Caco-2 (cell line): ENCODE measurements at places on chromosomes 5 and 9.

DNA sequence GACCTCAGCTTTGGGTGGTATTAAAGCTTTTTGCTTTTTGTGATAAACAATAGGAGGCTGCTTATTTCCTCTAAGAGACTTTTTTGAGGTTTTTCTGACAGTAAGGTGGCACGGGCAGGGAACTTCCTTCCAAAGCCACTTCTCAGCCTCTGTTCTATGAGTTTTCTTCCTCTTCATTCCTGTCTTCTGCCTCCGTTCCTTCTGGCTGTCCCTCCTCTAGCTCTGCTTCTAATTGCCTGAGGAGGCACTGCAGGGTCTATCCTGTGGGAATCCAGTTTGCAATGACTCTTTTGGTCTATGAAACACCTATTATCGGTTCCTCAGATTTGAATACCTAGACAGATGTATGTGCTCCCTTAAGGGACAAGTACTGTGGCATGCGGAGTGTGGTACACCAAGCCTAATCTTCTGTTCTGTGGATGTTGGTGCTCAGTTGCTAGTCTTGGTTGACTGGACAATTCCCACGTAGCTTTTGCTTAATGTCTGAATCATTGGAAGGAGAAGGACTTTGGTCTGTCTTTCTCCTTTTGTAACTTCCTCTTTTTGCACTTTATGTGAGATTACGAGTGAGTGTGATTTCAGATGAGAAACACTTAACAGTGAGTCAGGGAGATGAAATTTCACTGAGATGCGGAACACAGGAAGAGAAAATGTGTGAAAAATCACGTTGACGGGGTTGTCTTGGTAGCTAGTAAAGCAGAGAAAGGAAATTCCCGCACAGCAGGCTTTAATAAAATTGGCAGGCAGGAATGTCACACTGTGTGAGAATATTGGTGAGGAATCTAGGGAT is 305.2 kb downstream of the EFNA5 start:
- no peaks in the 10 kb centered on the region for H3K36me3 ChIP-seq
- H3K4me3 ChIP-seq: no peak overlapping the region
- no peaks in the 10 kb centered on the region for H3K4me1 ChIP-seq
- no peak for DNase-seq
- no peaks in the 10 kb centered on the region; the same call in 1 of the 2 replicates for H3K27me3 ChIP-seq

- no peak for DNase-seq
- peak within 1 kb of the TSS; percentile 36 for H3K4me3 ChIP-seq
- H3K27me3 ChIP-seq: no peaks in the 10 kb centered on the region
Measured at GRCh38 chr5:32710550-32711361, at the start of gene NPR3. Gene NPR3 (plus strand): TSS chr5:32711321. CDS start chr5:32711777, 456 bp downstream.

GRCh38 chr9:124664143-124664542 is 107.0 kb downstream of the NR6A1 start:
- H3K27ac ChIP-seq: no peak overlapping the region
- H3K27me3 ChIP-seq: no peaks in the 10 kb centered on the region
- DNase-seq: no peak
- no peaks in the 10 kb centered on the region for H3K36me3 ChIP-seq

- H3K4me3 ChIP-seq: no peak overlapping the region
- H3K27me3 ChIP-seq: no peaks in the 10 kb centered on the region
- no peak for DNase-seq
- no peak overlapping the region for H3K27ac ChIP-seq
- H3K4me1 ChIP-seq: no peaks in the 10 kb centered on the region
- H3K36me3 ChIP-seq: no peaks in the 10 kb centered on the region
Measured at GRCh38 chr5:8399471-8399870, 530.5 kb downstream of the MTRR start.

DNA sequence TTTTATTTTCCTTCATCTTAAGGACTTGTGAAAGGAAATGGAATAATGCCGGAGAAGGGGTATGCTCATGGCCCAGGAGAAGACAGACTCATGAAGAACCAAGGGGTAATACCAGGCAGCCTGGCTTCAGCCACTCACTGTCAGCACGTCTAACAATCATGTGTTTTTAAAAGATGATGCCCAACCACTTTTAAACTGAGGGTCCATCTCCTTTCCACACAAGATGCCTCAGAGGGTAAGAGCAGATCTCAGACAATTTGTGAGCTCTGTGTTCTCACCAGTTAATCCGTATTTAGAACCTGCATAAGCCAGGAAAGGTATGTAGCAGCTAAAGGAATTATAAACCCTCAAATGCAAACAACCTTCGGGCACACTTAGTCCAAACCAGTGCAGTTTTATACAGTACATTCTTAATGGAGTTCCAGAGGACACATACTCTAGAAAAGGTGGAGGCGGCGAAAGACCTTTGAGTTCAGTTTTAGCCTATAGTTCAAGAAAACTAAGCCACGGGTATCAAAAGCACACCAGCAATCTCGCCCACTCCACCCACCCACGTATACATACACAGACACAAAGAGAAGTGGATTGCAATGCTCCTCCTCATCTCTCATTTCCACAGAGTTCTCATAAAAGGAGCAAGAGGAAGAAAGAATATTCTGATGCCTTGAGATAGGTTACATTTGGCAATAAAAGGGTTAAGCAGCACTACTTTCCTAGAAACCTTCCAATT is 2.6 kb downstream of the DIAPH1 start:
- no peaks in the 10 kb centered on the region for H3K27me3 ChIP-seq
- H3K27ac ChIP-seq: no peak overlapping the region
- H3K4me1 ChIP-seq: peaks cover 39% of the 10 kb centered on the region
- DNase-seq: no peak
- H3K4me3 ChIP-seq: no peak overlapping the region; the same call in 1 of the 2 replicates
- 0 out of 2 replicates have a peak, but pooled peaks cover 2% of the 10 kb centered on the region for H3K36me3 ChIP-seq

- H3K27ac ChIP-seq: no peak overlapping the region
- no peaks in the 10 kb centered on the region for H3K36me3 ChIP-seq
- no peak overlapping the region for H3K4me3 ChIP-seq
- no peak for DNase-seq
Measured at GRCh38 chr5:39520232-39520572, 95.4 kb upstream of the DAB2 start.

GRCh38 chr5:2744485-2744884 is 7.0 kb downstream of the IRX2 start:
- H3K27ac ChIP-seq: no peak overlapping the region
- no peak overlapping the region for H3K4me3 ChIP-seq
- peaks cover 24% of the 10 kb centered on the region for H3K4me1 ChIP-seq
- peaks cover 3% of the 10 kb centered on the region; the same call in 1 of the 2 replicates for H3K36me3 ChIP-seq

DNA sequence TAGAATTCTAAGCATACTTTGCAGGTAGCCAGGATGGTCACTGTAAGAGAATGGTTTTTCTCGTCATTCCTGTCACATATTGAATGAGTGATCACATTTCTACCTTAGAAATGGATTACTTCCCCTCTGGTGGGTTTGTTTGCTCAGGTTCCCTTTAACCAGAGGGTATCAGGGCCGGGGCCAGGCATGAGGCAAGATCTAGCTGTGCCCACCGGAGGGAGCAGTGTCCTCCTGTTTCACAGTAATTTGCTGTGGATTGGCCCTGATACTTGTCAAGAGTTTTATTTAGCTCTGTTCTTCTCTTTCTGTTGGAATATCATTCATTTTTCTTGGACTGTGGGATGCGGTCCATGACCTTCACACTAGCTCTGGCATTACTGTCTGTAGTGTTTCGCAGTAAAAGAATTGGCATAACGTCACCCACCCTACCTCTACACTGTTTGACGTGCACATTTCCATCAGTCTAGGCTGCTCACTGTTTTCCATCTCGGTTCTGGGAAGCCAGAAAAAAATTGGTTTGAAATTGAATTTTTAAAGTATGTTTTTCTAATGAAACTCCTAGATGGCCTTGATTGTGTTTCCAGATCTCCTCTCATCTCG is 42.4 kb upstream of the ZBED3 start:
- peak; percentile 50 for DNase-seq
- H3K4me3 ChIP-seq: no peak overlapping the region
- H3K27me3 ChIP-seq: no peaks in the 10 kb centered on the region
- no peaks in the 10 kb centered on the region for H3K4me1 ChIP-seq

DNA sequence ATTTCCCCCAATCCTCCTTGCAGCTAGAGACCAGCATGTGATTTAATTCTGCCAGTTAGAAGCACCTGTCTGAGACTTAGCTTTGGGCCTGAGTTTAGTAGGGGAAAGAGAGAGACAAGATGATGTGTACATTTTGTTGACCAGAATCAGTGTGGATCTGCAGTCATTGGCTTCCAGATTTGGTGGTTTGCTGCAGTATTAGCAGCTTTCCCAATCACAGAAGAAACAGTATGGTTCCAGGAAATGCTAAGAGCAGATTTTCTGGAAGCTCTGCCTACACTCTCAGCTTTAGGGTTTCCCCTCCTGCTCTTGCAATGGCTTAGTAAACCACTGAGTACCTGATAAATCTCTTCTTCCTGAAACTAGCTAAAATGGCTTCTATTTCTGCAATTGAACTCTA is 48.8 kb upstream of the FREM1 start:
- no peaks in the 10 kb centered on the region for H3K36me3 ChIP-seq
- no peak for DNase-seq
- H3K4me3 ChIP-seq: no peak overlapping the region
- H3K27ac ChIP-seq: no peak overlapping the region
